ENCODE measurements at places on chromosomes 6 and 20.

GRCh38 chr6:42637681-42638080, 73.9 kb downstream of the UBR2 start:
- no peak for DNase-seq

- no peak for DNase-seq
These were observed 220.7 kb upstream of the DEFB112 start for GRCh38 chr6:50270415-50270814.

GRCh38 chr20:1241456-1241855, 15.6 kb downstream of the RAD21L1 start:
- DNase-seq: no peak

GRCh38 chr20:48723308-48724264, 104.2 kb downstream of the PREX1 start:
- no peak for DNase-seq

GRCh38 chr6:113659762-113660404, 197.3 kb upstream of the MARCKS start:
- no peak for DNase-seq

GRCh38 chr6:169787797-169788196, 36.4 kb downstream of the ERMARD start:
- no peak for DNase-seq

GRCh38 chr6:10000551-10000950, 414.3 kb downstream of the TFAP2A start:
- DNase-seq: no peak

- DNase-seq: no peak
These were observed 44.4 kb downstream of the CD2AP start for GRCh38 chr6:47521961-47522360.

GRCh38 chr6:12064131-12064530, 52.0 kb downstream of the HIVEP1 start:
- DNase-seq: no peak

DNA sequence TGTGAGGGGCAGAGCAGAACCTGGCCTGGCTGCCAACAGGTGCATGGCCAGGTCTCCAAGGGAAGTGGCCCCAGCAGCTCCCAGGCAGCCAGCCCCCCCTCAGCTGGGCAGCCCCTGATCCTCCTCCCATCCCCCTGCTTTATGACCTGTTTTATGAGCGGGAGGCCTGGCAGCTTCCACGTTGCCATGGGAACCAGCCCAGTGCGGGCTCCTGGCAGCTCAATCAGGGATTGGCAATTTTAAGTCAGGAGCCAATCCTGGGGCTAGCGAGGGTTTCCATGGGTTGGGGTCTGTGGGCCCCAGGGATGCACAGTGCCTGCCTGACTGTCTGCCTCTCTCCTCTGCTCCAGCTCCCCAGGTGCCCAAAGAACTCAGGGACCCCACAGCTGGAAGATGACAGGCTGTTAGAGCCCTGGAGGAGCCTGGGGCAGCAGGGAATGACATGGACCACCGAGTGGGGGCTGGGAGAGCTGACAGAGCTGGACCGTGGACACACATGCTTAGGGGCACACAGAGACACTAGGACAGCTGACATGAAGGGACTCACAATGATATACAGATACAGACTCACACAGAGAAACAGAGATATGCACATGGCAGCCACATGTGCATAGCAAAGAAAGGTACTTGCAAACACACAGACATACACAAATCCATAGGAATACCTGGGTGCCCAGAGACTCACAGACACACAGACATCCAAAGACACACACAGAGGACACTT, 56.5 kb upstream of the SIRPA start:
- DNase-seq: no peak

GRCh38 chr6:42441697-42442081, 10.0 kb downstream of the TRERF1 start:
- no peak for DNase-seq

DNA sequence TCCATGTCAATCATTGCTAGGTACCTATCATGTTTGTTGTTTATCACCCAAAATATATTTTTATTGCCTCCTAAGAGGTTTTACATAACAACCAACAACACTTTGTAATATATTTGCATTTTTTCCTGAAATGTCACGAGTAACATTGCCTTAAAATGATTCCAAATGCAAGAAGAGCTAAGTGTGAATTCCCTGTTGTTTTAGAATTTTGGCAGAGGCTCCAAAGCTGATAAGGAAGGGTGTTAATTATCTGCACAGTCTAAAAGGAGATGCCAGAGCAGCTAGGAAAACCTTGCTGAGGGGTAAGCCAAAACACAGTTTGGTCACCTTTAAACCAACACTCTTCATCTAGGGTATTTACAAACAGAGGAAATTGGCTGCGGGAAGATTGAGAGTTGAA, 201.9 kb upstream of the KCNQ5 start:
- no peak for DNase-seq

GRCh38 chr6:25578538-25578937, 73.5 kb upstream of the SCGN start:
- DNase-seq: no peak

DNA sequence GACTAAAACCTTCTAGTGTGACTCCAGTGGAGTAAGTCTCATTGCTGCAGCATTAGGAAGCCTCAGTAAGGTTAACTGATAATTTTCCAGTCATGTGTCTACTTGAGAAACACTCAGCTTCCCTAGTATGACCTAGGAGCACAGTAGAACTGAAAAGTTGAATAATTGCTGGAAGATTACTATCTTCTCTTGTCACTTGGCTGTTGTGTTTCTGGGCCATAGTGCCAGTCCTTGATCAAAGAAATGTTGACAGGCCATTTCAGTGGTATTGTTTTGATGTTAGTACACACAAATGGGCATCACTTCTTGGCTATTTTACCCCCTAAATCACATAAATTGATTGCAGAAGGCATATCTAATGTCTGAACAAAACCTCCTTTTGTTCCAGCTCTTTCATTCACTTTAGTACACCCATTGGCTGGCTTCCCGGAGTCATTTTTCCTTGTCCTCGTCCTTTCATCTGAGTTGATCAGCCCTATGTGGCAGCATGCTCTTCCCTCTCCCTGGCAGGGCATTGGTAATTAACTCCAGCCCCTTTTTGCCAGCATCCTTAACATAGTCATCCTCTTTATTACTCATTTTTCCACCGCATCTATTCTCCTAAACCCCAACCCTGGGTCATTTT, 6.0 kb downstream of the ENPP3 start:
- no peak for DNase-seq

GRCh38 chr6:134534708-134535149, 216.8 kb upstream of the SGK1 start:
- no peak for DNase-seq

DNA sequence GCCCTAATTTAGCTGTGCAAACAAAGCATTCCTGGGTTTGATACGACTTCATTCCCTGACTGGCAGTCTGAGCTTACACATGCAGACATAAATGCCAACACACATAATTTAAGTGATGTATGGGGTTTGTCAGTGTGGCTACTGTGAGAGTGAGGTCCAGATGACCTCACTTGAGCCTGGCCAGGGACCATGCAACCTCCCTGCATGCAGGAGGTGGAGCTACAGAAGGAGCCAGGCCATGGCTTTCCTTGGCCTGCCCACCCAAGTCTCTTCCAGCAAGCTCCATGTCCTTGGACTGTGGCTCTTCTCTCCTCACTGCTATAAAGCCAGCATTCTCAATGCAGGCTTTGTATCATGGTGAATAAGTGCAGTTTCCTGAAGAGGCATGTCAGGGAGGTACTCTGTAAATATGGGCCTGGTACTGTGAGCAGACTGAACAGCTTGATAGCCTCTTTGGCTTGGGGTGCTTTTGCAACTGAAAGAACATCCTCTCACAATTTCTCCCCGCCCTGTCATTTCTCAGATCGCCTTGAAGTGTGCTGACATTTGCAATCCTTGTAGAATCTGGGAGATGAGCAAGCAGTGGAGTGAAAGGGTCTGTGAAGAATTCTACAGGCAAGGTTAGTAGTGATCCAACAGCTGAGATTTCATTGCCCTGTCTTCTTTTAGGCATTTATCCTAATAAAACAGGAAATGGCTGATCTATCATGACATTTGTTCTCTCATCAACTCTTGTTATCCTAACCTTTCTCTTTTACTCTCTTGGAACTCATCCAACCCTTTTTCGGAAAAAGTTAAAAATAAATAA, 69.2 kb downstream of the MTFR2 start:
- no peak for DNase-seq

DNA sequence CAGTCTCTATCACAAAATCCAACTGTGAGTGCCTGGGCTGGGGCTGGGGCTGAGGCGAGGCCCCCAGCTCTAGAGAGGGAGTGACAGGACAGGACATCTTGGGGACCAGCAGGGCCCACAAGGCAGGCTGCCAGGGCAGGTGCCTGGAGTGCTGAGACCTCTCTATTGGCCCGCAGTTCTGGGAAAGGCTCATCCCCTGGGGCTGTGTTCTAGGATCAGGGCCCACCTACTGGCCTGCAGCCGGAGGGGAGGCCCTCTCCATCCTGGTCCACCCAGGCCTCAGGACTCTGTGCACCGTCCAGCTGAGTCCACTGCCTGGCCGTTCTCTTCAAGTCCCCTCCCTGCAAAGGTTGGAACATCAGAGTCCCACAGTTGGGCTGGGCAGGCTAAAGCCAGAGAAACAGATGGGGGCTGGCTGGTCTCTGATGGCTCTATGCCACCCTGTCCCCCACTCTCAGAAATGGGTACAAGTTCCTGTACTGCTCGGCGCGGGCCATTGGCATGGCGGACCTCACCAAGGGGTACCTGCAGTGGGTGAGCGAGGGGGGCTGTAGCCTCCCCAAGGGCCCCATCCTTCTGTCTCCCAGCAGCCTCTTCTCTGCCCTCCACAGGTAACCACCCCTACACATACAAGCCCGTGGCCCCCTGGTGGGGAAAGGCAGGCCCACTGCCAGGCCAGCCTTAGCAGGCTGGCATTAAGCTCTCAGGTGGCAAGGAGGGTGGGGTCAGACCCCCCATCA, 9.0 kb downstream of the EMILIN3 start:
- DNase-seq: no peak

DNA sequence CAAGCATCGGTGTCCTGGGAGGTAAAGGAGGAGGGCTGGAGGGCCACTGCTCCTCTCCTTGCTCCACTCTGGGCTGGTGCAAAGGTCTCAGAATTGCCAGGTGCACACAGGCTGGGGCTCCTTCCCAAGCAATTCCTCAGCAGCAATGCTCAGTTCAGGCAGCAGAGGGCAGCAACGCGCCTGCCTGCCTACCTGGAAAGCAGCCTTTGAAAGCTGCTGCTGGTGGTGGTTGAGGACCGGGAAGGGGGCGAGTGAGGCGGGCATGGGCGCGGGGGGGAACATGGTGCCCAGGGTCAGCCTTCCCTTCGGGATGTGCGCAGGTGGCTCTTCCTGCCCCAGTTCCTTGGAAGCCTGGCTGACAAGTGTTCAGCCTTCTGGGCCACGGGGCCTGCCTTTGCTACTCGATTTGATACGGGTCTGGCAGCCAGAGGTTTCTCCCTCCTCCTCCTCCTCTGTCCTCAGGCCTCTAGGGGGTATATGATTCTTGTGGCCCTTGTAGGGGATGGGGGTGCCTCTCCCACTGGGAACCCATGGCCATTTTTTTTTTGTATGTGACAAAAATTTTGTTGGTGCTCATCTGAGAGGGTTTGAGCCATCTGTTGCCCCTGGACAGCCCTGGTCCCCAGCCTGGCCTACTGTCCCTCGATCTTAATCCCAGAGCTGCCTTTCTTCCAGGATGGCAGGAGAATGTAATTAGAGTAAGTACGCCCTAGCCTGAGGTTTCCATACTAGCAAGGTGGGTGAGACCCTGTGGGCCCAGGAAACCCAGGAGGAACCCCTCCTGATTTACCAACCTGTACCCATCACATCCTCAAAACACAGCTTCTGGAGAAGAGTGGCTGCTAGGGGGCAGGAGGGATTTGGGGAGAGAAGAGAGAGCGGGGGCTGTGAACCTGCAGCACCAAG, 20.1 kb downstream of the MRPS18A start:
- peak; percentile 77 for DNase-seq

DNA sequence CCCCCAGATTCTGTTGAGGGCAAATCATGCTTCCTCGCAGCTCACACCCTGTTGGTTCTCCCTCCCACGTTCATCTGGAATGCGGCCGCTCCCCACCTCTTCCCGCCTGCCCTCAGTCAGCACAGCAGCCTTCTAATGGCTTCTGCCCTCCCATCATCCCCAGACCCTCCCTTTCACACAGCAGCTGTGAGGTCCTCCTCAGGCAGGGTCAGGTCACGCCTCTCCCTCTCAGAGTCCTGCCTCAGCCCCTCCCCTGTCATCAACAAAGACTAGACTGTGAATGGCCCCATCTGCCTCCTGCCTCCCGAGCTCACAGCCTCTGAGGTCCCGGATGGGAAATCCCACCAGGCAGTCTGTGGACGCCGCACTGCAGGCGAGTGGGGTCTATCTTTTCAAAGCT, 7.9 kb upstream of the BHLHE23 start:
- no peak for DNase-seq

GRCh38 chr20:48812600-48813445, 15.0 kb downstream of the PREX1 start:
- no peak for DNase-seq

DNA sequence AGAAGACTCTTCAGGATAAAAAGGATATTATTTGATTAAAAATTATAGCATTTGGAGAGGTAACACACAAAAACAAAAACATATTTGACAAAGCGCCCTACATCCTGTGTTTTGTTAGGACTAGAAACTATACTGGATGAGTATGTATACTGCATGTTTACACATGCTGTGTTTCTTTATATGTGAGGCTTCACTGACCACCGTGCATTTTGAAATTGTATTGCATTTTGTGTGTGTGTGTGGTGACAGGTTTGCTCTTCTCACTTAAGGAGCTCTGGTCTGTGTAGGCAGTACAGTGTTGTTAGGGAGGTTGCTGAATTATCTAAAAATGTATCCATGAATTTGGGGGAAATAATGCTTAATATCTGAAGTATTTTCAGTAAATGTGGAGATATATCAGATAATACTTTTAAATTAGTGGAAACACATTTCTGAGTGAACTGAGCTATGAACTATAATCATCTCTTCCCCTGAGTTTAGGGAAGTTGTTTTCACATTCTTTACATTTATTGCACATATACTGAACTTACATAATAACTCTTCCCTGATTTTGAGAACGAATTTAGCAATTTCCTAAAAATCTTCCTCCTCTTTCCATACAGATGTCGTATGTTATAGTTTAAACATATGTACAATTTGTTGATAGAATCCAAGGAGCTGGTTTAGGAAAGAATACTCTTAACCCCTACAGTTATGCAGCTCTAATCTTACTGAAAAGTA, 43.3 kb downstream of the TMEM170B start:
- no peak for DNase-seq

DNA sequence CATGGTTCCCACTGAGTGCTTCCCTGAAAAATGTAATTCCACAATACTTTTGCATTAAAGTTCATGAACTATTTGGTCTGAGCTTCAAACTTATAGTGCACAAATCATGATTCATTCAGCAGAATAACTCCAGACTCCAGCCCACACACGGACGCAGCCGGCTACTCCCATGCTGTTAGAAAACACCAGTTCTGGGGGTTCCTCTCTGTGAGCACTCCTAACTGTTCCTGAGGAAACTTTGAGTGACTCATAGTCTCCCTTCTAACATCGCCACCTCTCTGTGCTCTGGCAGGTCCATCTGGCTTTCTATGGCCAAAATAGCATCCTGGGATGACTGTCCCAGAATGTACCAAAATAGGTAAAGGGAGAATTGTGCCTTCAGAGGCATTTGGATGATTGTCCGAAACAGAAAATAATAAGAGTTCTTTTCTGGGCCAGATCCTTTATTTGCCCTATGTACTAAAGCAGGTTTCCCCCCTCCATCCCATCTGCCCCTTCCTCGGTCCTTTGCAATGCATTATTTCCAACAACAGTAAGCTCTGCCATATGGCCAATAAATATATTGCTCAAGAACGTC, 32.3 kb upstream of the LY86 start:
- no peak for DNase-seq

All from CD4-positive, alpha-beta T cell treated with Interleukin-10 for 1 hour (primary cell).